Caki2 (cell line): ENCODE measurements at places on chromosomes 2 and 18.

DNA sequence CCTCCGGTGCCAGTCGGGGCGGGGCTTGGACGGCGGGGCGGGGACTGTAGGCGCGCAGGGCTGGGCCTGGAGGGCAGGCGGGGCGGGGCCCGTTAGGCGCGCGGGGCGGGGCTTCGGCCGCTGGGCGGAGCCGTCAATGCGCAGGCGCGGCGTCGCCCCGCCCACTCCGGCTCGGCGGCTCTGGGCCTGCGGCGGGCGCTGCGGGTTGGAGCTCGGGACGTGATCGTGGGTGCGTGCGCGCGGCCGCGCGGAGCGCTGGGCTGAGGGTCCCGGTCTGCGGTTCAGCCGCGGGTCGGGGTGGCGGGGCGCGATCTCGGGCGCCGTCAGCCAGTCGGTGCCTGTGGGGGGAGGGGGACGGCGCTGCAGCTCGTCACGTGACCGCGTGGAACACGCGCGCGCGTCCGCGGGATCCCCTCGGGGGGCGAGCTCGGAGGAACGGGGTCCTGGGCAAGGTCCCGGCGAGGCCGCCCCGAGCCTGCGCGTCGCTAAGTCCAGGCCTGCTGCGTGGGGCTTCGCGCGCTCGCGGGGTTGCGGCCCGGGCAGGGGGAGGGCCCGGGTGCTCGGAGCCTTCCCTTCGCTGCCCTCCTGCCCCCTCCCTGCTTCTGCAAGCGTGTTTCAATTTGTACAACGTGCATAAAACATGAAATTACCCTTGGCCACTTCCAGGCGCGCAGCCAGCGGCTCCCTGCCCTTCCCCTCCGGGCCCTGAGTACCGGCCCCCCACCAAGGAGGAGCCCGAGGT lies at the start of gene D2HGDH:
D2HGDH (plus strand) TSS at position 164 of the 742 bp plus-strand sequence. CDS start 595 bp downstream, outside the sequence.
- peak; percentile 71 for DNase-seq

DNA sequence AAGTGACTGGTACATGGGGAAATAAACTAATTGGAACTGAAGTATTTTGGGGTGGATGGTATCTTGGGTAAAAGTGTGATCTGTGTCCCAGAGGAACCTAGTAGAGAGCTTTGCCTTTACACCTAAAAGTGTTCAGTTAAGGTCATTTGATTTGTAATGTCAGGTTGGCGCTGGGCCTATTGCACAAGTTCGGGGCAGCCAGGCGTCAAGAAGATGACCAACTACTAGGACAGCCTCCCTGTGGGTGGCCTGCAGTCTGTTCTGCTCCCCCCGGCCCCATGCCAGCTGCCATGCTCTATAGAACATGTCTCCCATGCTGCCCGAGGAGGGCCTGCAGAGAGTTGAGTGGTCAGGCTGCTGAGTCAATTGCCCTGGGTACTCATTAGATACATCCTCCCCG lies 10.1 kb downstream of the RRM2 start:
- DNase-seq, result no peak

- no peak for DNase-seq
These were observed 9.8 kb upstream of the NDUFV2 start for GRCh38 chr18:9092665-9093064.

GRCh38 chr2:232757905-232758304 lies 18.5 kb downstream of the KCNJ13 start:
- no peak for DNase-seq

GRCh38 chr2:112312821-112313220 lies 37.4 kb downstream of the ZC3H6 start:
- DNase-seq, result no peak

- no peak for DNase-seq
These were observed 636.1 kb upstream of the SLC8A1 start for GRCh38 chr2:41087946-41088345.

GRCh38 chr2:15293262-15293937 lies 267.7 kb downstream of the NBAS start:
- DNase-seq, result peak; percentile 37

DNA sequence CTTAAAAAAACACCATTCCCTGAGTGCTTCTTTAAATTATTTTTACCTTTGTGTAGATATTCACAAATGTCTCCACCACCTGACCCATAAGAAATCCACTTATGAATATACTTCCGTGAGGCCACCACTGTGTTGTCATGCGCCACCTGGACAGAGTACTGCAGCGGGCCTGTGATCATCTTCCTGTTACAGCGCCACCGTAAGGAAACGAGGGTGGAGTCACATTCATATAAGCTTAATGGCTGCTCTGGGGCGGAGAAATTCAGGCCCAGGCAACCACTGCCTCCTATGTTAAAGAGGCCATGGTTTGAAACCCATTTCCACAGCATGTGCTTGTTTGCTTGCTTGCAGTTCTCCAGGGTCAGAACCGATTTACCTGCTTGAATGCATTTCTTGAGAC lies 17.7 kb downstream of the PLA2R1 start:
- DNase-seq, result no peak

DNA sequence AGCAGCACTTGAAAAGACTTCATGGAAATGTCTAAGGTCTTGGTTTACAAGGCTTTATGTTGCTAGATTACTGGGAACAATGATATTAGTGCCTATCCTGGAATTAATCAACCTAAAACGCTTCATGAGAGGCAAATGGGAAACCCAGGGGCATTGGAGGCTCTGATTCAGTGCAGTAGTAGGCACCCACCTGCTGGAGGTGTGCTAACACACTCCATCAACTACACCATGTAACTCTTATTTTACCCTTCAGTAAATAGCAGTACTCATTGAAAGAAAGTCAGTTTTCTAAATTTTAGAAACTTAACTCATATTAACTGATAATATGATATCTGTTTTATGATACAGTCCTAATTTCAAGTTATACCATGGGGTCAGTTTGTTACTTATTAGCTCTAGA lies 17.4 kb upstream of the HNRNPA3 start:
- no peak for DNase-seq

DNA sequence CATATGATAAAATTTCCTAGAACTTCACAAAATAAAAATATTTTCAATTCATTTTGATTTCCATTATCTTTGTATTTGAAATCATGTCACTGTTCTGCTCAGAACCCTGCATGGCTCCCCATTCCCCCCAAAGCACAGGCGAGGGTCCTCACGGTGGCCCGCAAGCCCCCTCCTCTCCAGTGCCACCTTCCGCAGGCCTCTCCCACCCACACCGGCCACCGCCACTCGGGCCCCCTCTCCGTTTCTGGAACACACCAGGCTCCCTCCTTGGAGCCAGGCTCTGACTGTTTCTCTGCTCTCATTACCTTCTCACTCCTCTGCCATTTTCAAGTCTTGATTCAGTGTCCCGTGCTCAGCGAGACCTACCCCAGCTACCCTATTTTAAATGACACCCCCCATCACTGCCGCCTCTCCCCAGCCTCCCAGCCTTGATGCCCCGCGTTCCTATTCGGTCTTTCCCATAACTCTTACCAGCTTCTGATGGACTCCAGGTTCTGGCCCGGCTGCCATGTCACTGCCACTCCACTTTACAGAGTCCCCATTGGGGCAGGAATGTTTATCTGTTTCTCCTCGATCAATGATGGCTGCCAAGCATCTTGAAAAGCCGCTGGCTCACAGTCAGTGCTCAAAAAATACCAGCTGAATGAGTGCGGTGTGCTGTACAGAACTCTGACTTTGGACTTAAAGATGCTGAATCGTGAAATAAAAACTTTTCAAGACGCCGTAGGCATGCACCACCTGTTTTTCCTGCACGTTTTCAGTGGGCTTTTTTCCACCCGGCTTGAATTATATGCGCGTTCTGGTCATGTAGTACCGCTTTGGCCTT lies 201.0 kb downstream of the GBX2 start:
- no peak for DNase-seq

GRCh38 chr2:56014046-56014730 lies 90.6 kb upstream of the EFEMP1 start:
- DNase-seq, result no peak

DNA sequence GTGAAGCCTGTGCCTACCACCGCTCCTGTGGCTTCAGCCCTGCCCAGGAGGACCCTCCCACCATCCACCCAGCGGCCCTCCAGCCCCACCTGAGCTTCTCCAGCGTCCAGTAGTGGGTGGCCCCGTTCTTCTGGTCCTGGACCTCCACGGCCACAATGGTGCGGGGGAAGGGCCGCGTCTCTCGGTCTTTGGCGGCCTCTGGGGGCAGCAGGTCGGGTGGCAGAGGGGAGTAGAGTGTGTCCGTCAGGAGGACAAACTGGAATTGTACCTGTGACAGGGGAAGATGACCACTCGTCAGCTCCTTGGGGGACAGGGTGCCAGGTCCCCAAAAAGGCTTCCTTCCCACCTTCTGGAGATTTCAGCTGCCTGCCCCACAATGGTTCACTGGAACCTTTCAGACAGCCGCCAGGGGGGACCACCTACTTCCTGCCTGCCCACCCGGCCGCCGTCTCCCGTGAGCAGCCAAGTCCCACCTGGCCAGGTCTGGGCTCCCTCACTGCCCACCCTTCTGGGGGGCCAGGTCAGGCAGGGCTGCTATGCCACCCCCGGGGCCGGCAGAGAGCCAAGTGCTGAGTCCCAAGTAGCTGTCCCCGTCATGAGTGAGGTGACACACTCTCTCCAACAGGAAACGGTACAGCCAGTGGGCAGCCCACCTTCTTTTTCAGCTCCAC lies 59.3 kb downstream of the KIF1A start:
- no peak for DNase-seq

GRCh38 chr2:86314125-86314524 lies 23.3 kb downstream of the REEP1 start:
- DNase-seq, result no peak
